NCI-H748 treated with DMSO at 0.1 percent for 48 hours (cell line): ENCODE measurements at places on chromosomes 4 and X.
A peak's percentile ranks its signal among the peaks of the same experiment; 100 is the strongest.

DNA sequence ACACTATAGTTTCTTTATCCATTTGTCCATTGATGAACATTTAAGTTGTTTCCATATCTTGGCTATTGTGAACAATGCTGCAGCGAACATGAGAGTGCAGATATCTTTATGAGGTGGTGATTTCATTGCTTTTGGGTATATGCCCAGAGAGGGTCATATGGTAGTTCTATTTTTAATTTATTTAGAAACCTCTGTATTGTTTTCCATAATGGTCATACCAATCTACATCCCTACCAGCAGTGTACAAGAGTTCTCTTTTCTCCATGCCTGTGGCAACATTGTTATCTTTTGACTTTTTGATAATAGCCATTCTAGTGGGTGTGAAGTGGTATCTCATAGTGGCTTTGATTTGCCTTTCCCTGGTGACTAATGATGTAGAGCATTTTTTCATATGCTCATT, 48.8 kb downstream of the EDA start:
- no peak for DNase-seq

- DNase-seq = no peak
Measured at GRCh38 chrX:39957816-39958566, 139.8 kb downstream of the BCOR start.

- DNase-seq = no peak
Measured at GRCh38 chr4:87281603-87282002, 41.1 kb downstream of the HSD17B13 start.

DNA sequence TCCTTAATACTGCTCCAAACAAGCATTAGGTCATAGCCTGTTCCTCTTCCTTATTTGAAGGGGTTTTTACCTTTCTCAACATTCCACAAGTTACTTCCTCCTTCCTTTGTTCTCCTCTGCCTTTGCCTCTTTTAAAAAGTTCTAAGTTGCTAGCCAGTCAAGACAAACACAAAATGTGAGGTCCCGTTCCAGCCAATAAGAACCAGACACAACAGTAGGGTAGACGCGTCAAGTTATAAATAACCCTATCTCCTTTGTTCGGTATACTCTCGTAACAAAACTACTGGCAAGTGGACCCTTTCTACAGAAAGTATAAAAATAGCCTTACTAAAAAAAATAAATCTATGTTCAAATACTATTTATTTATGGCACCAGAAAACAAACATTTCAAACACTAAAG, 6.3 kb upstream of the ACE2 start:
- DNase-seq = no peak

DNA sequence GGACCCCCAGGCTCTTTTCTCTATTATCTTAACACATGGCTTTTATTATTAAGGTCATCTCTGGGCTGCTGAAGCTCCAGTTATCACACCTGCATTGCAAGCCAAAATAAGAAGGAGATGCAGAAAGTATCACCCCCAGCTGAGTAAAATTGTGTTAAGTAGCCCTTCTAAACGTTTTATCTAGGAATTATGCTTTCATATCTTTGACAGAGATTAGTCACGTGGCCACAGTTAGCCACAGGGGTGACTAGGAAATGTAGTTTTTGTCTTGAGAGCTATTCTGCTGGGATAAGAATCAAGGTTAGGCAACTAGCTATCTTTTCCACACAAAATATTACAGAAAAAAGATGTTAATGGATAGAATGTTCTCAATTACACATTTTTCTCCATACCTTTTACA, 102.1 kb downstream of the ANXA3 start:
- DNase-seq = no peak

DNA sequence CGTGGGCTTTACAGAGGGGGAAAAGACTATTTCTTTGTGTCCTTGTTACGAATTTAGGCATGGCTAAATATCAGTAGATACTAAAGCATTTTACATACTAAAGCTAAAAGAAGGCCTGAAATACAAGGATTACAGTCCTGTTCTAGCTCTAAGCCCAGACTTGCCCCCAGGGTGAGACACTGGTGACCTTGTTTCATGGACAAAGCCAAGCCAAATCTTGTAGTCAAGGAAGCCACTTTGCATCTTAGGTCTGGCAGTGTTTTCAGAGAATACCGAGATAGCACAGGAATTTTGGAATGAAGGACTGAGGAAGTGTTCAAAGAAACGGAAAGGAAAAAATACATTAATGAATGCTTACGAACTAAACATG, 733 bp upstream of the G3BP2 start:
- no peak for DNase-seq

DNA sequence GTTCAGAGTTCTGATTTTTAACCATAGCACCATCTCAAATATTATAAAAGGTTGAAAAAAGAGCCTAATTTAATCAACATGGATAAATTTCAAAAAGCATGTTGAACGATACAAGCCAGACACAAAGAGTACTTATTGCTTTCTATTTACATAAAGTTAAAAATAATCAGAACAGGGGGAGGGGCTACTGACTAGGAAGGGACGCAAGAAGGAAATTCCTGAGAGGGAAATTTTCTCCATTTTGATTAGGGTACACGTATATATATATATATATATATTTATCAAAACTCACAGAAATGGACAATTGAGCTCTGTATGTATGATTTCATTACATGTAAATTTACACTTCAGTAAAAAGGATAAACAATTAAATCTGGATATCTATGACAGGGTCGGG, 482 bp upstream of the MBTPS2 start:
- DNase-seq = peak; percentile 51

DNA sequence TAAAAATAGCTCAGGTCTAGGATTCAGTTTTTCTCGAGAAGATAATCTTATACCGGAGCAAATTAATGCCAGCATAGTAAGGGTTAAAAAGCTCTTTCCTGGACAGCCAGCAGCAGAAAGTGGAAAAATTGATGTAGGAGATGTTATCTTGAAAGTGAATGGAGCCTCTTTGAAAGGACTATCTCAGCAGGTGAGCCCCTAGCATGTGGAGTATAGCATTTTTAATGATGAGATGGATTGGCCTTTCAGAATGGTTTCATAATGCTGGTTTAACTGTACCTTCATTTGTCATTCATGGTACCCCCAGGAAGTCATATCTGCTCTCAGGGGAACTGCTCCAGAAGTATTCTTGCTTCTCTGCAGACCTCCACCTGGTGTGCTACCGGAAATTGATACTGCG, 79.4 kb downstream of the SLC10A6 start:
- no peak for DNase-seq

DNA sequence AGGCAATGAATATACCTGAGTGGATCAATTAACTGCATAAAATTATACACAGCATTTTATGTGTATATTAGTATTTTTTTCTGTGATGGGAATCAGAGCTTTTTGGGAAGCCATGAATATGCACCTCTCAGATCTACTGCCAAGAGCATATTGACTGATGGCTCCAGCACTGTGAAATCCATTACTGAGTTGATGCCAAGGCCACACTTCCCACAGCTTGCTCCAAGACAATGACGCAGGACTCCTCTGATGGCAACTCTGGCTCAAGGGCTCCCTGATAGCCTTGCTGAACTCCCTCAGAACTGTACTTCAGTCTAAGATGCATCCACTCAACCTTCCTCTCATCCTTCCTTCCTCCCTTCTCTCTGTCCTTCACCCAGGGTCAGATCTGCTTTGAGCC, 82.7 kb downstream of the OTC start:
- DNase-seq = no peak

- no peak for DNase-seq
Measured at GRCh38 chr4:66693694-66694093, 851.6 kb downstream of the CENPC start.

DNA sequence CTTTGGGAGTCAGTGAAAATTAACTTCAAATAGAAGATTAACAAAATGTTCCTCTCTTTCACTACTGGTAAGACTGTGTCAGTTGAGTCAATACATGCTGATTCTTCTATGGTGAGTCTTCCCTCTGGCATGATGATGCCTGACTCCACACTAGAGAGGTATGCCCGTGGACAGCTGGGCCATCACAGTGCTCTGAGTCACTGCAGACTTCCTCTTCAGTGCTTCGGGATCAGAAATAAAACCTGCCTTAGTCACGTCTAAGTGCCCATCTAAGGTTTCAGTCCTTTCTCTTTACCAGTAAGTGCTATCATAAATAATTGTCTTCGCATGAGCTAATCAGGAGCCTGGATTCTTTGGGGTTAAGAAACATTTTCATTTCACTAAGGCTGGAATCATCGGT, 1.6 kb upstream of the ASB5 start:
- DNase-seq = no peak

GRCh38 chr4:145945431-145946155, 7.0 kb upstream of the ZNF827 start:
- no peak for DNase-seq

GRCh38 chr4:87916626-87917025, 58.9 kb upstream of the SPP1 start:
- no peak for DNase-seq

DNA sequence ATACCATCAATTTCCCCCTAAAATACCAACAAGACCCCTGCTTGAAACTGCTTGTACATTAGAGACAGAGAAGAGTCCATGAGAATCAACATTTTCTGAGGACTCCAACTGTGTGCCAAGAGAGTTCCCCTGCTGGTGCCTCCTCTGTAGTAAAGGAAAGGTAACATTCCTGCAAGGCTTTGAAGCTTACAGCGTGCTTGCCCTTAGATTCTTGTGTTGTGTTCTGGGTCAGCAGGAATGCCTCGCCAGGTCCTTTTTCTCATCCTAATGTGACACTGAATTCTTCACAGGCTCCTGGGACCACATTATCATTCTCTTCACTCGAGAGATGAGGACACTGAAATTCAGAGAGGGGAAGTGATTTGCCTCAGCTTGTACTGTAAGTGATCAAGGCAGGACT, 9.7 kb upstream of the EOLA2 start:
- DNase-seq = no peak

- no peak for DNase-seq
Measured at GRCh38 chrX:95156566-95156965, 1482.6 kb downstream of the FAM133A start.

GRCh38 chr4:153371701-153372234, 27.3 kb downstream of the MND1 start:
- DNase-seq = no peak

- DNase-seq = no peak
Measured at GRCh38 chr4:123353656-123354055, 42.9 kb upstream of the SPRY1 start.

- DNase-seq = peak; percentile 74
Measured at GRCh38 chr4:84582988-84583875, at the start of gene CDS1. Gene CDS1 (plus strand): TSS chr4:84583127. CDS start chr4:84583402, 275 bp downstream.

DNA sequence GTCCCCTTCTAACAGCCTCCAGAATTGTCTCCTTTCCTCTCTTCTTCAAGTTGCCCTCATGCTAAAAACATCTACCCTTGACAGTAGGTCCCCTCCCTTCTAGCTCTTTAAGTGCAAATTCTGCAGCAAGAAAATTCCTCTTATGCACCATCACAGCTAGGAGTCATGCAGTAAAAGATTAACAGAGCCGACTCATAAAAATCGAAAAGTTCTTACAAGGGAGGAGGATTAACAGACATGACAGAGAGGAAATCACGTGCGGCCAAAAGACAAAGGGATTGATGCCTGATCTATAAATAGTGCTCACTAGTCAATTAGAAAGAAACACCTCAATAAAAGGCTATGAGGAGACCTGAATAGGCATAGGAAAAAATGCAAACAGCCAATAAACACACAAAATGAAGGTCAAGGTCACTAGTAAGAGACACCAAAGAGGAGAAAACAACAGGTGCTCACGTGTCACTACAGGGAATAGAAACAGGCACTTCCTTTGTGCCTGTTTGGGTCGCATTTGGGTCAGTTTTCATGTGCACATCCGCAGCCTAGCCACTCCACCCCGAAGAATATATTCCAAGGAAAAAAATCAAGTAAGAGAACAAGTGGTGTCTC, 3.4 kb downstream of the RNF212 start:
- DNase-seq = no peak

DNA sequence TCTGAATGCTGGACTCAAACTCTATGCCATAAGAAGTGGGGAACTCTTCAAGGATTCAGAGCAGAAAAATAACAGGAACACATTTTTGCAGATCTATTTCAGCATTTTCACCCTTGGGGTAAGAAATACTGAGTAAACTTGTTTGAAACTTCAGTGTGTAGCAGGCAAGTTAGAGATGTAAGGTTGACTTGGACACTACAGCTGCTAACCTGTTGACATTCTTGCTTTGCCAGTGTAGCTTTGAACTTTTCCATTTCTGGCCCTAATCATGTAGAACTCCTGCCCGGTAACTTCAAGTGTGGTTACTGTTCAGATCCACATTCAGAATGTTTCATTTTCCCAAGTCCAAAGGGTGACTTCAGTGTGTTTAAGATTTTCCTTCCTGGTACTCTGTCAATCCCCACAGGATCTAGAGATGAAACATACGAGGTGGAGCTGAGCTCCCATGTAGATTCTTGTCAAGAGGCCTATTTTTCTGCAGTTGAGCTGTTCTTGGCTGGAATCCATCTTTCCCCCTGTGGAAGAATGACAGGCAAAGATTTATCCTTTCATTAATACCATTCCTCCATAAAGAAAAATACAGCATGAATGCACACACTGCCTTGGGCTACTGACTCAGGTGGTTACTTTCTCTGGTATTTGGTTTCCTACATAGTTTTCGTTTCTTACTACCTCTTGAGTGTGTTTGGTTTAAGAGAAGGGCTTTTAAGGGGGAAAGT, 34.1 kb downstream of the FHDC1 start:
- DNase-seq = no peak

- no peak for DNase-seq
Measured at GRCh38 chr4:181949704-181950312, 293.4 kb upstream of the TENM3 start.

DNA sequence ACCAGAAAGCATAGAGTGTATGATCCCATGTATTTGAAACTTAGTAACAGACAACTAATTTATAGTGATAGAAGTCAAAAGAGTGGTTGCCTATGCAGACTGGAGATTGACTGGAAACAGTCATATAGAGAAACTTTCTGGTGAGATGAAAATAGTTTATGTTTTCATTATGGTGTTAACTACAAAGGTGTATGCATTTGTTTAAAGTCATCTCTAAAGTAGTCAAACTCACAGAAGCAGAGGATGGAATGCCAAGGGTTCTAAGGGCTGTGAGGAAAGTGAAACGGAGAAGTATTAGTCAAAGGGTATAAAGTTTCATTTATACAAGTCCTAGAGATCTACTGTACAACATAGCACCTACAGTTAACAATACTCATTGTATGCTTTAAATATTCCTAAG, 45.8 kb downstream of the ENOX2 start:
- no peak for DNase-seq
